Fibroblast of skin of back (primary cell): ENCODE measurements at places on chromosomes 3 and 15.

DNA sequence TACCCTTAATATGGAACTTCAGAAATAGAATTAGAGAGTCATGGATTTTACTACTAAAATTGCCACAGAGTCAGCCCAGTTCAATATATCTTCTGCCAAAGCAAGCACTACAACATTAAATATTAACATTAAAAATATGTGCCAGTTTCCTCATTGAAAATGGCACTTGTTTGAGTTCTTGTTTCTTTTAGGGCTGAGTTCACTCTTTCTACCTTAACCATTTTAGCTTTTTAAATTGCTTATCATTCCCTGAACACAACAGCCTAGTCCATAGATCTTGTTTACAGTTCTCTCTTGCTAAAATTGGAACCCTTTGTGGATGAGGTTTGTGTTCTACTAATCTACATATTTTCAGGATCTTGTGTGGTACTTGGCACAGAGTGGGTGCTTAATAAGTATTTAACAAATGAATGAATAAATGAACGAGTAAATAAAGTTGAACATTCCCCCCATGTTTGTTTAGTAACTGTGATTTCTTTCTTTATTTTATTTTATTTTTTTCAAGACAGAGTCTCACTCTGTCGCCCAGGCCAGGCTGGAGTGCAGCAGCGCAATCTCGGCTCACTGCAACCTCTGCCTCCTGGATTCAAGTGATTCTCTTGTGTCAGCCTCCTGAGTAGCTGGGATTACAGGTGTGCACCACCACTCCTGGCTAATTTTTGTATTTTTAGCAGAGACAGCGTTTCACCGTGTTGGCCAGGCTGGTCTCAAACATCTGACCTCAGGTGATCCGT lies 46.0 kb upstream of the SLC7A14 start:
- no peak for DNase-seq

DNA sequence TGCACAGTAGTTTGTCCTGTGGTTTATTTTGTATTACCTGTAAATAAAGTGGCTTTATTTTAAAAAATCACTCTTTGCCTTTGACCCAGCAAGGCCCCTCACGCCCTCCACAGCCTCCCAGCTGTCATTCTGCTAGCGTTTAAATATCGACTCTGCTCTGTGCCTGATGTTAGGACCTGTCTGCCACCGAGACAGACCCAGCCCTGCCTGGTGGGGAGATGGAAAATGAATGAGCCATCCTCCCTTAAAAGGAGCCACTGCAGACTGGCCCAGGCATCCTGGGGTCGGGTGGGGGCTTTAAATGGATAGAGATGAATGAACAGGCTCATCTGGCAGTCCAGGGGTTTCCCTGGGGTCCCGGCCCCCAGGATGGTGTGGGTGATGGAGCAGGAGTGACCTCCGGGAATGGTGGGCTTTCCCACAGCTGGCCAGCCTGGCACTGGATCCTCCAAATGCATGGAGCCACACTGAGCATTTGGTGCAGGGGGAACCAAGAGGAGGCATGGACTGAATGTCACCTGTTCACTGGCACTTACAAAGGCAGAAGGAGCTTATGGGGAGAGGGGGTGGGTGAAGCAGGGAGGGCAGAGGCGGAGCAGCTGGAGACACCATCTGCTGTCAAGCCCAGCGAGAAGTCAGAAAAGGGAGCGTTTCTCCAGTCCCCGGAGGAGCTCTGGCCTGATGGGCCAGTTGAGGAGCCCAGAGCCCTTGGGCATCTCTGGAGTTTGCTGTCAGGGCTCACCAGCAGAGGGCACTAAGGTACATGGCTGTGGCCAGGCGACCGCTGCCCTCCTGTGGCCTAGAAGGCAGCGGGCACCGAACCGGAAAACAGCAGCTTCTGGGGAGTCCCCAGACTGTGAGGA lies 11.9 kb downstream of the GRM2 start:
- DNase-seq, result peak; percentile 33

GRCh38 chr15:100772478-100772877 lies 107.2 kb upstream of the ALDH1A3 start:
- DNase-seq, result no peak

- no peak for DNase-seq
These were observed 47.4 kb downstream of the MESD start for GRCh38 chr15:80942266-80942665.

DNA sequence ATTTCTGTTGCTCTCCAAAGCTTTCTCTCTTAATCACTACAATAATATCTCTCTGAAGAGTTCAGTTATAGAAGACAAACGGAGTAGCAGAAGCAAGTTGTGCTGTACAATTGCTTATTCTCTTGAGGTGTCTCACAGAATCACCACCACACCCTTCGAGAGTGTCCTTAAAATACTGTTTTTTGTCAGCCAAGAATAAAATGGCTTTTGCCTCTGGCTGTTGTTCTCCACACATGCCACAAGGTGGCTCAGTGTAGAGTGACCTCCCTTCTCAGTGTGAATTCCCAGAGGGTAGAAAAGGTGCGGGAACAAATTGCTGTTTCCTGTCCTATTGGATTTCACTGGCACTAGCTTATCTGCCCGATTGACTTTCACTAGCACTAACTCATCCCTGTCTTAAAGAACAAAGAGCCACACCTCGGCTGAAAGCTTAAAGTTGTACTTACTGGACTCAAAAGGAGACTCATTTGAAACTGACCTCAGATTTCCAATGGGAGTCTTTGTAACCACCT lies 134.2 kb upstream of the SATB1 start:
- peak; percentile 32 for DNase-seq

- no peak for DNase-seq
These were observed 47.6 kb downstream of the MITF start for GRCh38 chr3:69786854-69787253.

DNA sequence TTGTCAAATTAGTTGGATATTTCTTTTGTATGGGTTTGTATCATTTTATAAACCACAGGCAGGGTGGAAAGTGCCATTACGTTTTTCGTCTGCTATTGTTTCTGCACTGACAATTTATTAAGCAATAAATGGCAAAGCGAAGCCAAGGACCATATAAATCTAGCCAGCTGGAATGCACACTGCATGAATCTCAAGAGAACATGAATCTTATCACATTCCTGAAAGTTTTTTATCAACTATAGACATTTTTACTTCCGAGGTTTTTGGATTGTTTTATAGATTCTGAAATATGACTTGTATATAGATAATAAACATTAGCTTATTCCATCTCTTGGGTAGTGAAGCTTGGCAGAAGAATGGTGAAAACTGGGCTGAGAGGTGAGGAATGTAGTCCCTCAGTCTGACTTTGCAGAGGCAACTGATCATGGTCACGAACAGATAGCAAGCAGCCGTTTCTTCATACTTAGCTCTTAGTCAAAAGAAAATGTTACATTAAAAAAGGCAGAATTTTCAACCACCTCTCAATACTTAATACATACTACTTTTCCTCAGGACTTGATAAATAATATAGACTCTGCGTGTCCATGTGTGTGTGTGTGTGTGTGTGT lies 102.7 kb downstream of the OSBPL10 start:
- peak; percentile 16 for DNase-seq

DNA sequence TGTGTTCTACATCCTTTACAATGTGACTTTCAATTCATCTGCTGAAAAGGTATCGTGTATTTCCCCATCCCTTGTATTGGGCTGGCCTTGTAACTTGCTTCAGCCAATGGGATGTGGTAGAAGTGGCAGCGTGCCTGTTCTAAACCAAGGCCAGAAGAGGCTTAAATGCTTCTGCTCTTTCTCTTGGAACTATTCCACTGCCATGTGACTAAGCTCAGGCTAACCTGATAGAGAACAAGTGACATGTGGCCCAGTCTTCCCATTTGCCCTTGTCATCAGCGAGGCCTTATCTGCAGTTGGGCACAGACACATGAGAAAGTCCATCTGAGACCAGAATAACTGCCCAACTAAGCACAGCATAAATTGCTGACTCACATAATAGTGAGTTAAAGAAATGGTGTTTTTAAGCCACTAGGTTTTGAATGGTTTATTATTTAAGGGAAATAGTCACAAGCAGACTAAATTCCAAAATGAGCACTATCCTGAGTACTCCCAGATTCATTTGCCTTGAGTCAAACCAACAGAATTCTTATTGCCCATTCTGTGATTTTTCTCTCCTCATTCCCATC lies 230.2 kb downstream of the CPNE4 start:
- no peak for DNase-seq

- no peak for DNase-seq
These were observed 32.2 kb downstream of the SLC6A6 start for GRCh38 chr3:14434498-14435151.

DNA sequence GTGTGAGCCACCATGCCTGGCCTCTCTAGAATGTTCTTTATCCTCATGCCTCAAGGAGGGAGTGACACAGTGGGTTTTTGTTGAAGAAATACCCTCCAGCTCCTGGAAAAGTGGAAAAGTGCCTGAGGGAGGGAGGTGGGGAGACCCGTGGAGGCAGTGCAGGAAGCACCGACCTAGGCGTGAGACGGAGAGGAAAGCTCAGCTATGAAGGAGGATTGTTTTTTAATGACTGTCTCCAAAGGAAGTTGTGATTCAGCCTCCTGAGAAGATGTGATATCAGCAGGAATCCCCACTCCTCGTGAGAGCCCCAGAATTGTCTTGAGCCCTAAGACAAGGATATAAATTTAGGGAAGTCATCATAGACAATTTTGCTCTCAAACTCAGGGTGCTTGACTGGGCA lies 21.7 kb downstream of the RPLP1 start:
- DNase-seq, result peak; percentile 72

- DNase-seq, result peak; percentile 48
These were observed 13.5 kb upstream of the PCOLCE2 start for GRCh38 chr3:142902356-142902755.
